Muscle of back (tissue), 13 donors: ENCODE measurements at places on chromosomes 6 and 20. TPM values are rescaled to one million over a fixed set of nuclear protein-coding genes. Genes with fewer than 3 reads are reported as not detected.

Gene TNNC2
- polyA plus RNA-seq, result 6,577 TPM

DNA sequence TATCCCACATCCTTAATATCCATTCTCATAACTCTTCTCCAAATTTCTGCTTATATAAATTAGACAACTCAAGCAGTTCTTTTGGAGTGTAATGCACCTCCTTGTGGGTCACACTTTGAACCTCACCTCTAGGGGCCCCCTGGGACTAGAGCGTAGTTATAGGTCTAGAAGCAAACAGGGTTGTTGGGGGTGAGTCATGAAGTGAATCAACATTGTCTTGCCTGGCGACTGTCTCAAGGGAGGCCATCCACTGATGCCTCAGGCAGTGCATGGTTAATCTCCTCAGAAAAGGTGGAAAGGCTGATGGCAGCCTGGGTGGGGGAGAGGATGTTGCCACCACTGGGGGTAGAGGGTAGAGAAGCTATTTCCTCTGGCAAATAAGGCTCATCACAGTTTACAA, 129.1 kb downstream of the TNFRSF21 start:
- no peak for DNase-seq

Gene PNPLA1
- not detected for polyA plus RNA-seq

- no peak for DNase-seq
Measured at GRCh38 chr6:166419286-166419685, 36.5 kb upstream of the MPC1 start.

Gene SRMS
- polyA plus RNA-seq, result 0.23 TPM

- no peak for DNase-seq
Measured at GRCh38 chr20:25685276-25686080, 11.2 kb downstream of the ZNF337 start.

GRCh38 chr6:162251257-162251656, 476.3 kb downstream of the PRKN start:
- DNase-seq, result no peak

DNA sequence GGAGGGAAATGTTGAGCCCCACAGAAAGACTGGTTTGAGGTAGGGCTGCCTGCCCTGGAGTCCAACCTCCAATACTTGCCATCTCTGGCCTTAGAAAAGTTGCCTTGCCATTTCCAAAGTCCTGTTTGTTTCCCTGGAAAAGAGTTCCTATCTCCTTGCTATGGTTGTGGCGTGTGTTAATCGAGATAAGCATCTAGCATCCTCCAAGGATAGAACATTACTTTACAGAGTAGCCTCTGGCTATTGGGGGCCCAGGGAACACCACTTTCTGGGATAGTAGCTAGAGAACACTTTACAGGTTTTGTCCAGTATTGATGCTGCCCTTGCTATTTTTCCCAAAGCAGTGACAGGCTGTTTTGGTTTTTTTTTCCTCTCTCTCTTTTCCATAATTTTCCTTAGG, 57.4 kb upstream of the SASH1 start:
- DNase-seq, result no peak

Gene COL21A1
- polyA plus RNA-seq, result 98.0 TPM

GRCh38 chr6:144912474-144912873, 627.3 kb downstream of the UTRN start:
- peak; percentile 73 for DNase-seq

- DNase-seq, result no peak
Measured at GRCh38 chr6:20238688-20239587, 26.7 kb upstream of the MBOAT1 start.

- no peak for DNase-seq
Measured at GRCh38 chr6:35061102-35061615, 80.0 kb downstream of the TCP11 start.

DNA sequence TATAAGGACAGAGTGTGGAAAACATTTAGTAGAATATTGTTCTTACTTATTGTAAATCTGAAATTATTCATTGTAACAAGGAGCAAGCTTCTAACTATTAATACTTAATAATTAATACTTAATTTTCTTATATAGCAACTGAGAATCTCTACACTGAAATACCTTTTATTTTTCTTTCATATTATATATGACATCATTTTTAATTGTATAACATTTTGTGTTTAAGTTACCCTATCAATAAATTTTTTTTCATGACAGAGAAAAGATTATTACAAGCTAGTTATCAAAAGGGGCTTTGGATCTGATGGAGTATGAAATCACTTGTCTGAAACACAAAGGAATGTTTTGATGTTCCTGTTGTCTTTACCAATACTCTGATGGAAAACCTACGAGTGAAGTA, 72.2 kb upstream of the CNKSR3 start:
- DNase-seq, result no peak

DNA sequence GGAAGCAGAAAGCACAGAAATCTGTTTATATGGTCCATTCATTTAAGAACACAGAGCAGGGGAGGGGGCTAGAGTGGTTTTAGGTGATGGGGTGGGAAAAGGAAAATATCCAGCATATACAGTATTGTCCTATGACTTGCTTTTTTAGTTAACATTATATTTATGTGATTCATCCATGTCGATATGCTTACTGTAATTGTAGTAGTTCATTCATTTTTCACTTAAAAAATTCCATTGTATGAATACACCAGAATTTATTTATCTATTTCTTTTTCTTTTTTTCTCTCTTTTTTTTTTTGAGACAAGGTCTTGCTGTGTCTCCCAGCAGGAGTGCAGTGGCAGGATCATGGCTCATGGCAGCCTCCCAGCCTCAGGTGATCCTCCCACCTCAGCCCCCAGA, 9.6 kb upstream of the PRIM2 start:
- DNase-seq, result no peak

DNA sequence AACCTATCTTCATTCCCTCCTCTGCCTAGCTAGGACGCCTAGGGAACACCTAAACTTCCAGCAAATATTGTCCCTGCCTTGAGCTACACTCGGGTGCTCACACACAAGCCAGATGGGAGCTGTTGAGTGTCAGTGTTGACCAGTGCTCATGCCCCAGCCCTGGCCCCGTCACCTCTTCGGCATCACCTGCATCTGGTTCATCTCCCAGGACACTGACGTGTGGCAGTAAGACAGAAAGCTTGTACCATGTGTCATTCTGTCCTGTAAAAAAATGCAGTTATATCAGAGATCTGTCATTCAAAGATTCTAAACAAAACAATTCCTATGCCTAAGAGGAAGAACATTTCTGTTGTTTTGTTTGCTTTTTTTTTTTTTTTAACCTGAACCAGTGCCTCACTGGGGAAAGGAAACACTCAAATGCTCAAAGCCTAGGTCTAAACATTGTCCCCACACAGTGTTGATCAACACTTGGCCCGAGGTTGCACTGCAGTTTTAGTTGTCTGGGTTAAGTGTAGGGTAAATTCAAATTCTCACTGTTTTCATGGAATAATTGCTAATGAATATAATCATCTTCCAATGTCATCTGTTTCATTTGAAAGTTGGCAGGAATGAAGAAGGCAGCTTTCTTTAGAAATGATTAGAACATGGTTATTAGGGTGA, 102.7 kb upstream of the SASH1 start:
- no peak for DNase-seq

GRCh38 chr20:24453869-24454268, 15.6 kb upstream of the SYNDIG1 start:
- no peak for DNase-seq

DNA sequence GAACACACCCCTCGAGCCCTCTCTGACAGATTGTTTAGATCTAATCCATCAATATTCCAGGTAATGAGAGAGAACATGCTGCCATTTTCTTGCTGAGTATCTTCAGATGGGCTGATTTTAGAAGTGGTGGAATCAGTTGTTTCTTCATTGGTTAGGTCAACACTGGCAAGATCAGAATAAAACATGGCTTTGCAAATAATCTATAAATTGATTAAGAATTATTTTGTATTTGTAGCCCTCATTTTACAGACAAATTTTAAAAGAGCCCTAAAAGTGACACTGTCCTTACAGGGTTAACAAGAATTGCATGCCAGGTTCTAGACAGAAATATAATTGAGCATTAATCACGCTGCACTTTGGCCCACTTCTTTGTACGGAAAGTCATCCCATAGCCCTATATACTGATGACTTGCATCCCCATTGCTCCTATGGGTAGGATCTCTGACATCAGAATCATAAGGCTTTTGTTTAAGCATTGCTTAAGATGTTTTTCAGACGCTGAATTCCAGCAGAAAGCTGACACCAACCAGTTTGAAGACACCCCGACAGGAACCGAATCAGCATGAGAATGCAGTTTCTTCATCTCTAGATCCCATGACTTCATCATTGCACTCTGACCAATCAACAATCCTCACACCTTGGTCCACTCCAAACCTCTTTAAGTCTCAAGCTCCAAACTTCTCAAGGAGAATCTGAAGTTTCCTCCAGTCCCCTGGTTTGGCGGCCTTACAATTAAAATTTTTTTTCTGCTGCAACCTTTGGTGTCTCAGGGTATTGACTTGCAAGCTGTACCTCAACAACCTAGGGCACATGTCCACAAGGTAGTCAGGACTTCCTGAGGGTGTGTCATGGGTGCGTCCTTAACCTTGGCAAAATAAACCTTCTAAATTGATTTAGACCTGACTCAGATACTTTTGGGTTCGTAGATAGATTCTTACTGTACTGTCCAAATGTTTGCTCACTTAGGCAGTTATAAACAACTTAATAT, 7.8 kb downstream of the TDP2 start:
- DNase-seq, result no peak

DNA sequence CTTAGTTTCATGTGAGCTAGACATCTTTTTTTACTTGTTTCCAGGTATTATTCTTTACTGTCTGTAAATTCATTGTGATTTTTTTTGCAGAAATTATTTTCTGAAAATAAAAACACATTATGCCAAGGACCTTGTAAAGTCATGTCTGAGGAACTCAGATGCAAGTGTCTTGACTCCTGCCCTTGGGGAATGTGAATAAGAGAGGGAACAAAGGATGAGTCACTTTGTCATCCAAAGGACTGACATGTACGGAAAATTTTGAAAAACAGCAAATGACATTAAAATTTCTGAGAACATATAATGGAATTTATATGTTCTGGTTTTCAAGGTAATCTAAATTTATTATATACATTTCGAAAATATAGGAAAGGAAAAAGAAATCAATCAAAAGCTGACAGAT, 660.4 kb downstream of the CD109 start:
- no peak for DNase-seq
